Ecto neural progenitor cell (in vitro differentiated cells): ENCODE measurements at places on chromosomes 2 and 18.

DNA sequence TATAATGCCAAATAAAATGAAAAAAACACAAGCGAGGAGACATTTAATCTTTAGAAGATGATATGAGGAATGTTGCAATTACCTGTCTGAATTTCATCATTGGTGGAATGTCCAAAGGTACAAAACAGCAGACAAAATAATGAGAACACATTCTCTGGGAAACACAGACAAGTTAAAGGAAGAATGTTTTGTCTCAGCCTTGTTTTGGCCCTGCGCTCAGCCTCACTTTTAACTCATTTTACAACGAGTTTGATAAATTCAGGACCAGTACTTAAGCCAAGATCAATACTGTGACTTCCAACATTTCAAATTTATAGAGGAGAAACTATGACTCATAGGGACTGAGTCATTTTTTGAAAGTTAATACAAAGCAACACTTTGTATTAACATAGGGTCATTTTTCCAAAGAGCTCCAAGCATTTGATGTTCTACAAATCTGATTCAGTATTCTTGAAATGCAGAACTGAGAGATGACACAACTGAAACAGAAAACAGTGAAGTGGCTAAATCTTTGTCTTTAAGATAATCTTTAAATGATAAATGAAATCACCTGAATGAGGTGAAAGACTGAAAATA, 833.2 kb upstream of the CHAC2 start:
- DNase-seq = no peak

DNA sequence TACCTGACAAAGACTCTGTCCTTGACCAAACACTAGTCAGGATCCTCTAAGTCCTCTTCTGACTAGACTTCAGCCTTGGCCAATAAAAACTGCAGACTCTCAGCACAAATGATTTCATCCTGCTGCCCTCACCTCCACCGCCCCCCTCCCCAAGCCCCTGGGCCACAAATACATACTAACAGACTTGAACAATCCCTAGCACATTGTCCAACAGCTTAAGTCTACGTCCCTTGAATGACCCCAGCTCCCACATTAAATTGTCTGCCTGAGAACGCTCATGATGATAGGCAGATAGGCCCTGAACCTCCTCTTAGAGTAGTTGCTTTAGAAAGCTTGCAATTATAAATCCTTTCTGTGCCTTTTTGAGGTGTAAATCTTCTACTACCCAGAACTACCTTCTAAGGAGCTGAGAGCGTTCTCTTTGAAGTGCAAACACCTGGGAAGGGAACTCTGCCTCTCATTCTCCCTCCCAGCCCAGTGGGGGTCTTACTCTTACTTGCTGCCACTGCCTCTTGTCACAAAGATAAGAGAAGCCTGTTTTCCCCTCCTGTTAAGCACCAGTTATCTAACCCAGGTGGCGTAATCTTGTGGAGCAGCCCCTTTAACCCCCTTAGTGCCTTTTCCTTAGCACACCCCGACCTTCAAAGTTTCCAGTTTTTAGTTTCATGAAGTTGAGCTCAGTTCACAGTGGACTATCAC, 1225.6 kb downstream of the LRP1B start:
- DNase-seq = no peak

DNA sequence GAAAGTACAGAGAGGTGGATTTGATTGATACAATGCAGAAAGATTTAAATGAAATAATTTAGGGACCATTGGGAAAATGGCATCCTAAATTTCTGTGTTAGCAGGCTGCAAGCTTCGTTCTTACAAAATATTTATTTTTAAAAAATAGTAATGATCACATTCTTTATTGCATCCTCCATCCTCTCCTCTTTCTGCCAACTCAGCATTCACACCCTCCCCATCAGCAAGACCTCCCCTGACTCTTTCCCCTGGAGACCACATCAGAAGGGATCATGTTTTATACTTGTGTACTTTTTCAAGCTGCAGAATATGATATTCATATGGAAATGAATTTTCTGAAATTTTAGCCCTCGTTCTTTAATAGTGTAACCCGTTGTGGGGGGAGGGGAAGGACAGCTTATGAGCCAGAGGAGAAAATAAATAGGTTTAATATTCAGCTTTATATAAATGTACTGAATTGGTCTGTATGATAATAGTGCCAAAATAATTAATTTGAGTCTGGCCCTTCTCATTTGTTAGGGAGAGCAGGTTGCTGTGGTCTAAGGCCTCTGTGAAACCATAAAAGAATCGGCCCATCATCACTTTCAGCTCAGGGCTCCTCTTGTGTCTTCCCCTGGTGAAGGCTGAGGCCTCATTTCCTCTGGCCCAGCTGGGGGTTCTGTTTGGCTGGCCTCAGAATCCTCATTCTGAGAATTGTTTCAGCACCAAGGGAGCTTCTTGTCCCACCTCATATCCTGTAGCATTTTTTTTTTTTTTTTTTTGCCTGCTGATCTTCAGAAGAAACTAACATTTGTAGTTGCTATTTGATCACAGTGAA, 330.8 kb downstream of the TXNL1 start:
- no peak for DNase-seq

DNA sequence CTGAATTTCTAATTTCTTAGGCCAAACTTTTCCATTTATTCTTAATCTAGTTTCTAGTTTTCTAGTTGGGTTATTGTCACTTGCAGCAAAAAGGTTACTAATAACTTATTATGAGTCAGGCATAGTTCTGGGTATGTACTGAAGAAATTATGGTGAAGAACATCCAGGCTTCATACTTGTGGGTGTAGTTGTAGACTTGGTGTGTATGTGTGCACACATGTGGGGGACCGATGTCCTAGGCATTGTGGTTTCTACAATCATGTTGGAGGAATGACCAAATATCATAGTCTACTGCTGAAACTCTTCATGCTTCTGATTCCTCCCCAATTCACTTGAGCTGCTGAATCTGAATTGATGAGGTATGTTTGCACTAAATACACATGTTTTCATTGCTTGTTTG, 141.2 kb downstream of the PMAIP1 start:
- DNase-seq = no peak

DNA sequence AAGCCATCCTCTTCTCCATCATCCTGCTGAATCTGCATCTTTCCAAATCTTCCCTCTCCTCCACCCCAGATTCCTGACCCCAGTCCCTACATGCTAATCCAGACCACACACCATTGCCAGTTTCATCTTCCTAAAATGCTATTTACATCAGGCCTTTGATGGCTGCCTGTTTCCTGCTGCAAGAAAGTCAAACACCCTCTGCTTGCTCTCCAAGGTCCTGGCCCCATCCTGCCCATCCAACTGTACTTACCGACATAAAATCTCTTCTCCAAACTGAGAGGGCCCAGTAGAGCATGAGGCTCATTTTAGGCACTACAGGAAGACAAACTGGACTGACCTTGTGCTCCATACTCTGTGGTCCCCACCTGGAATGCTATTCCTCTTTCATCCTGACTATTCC, 19.0 kb downstream of the ALK start:
- no peak for DNase-seq

GRCh38 chr2:68356599-68357239, 8.4 kb upstream of the PLEK start:
- no peak for DNase-seq
